Inflammatory macrophage (primary cell): ENCODE measurements at places on chromosomes 7 and 10.

DNA sequence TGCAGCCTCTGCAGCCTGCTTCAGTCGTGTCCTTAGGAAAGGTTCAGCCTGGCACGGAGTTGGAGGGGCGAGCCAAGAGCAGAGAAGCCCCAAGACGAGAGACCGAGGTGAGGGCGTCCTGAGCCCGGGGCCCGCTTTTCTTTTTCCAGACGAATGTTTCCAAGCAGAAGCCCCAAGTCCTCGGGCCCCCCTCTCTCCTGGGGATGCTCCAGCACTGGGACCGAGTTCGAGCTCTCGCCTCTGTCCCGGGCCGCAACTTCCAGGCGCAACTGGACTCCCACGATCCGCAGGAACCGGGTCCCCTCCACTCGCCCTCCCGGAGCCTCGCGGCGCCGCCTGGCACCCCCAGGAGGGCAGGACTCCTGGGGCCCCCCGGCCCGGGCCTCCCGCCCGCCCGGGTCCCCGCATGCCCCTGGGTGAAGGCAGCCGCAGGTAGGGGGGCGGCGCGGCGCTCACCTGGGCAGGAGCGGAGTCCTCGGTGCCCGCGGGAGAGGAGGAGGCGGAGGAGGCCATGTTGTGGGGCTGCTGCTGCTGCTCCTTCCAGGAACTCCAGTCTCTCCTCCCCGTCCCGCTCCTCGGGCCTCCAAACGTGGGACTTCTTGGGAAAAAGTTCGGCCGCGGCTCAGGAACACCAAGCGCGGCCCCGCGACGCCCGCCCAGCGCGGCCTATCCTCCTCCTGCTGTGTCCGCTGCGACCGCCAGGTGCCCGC, 45.3 kb upstream of the CDK1 start:
- DNase-seq = no peak

DNA sequence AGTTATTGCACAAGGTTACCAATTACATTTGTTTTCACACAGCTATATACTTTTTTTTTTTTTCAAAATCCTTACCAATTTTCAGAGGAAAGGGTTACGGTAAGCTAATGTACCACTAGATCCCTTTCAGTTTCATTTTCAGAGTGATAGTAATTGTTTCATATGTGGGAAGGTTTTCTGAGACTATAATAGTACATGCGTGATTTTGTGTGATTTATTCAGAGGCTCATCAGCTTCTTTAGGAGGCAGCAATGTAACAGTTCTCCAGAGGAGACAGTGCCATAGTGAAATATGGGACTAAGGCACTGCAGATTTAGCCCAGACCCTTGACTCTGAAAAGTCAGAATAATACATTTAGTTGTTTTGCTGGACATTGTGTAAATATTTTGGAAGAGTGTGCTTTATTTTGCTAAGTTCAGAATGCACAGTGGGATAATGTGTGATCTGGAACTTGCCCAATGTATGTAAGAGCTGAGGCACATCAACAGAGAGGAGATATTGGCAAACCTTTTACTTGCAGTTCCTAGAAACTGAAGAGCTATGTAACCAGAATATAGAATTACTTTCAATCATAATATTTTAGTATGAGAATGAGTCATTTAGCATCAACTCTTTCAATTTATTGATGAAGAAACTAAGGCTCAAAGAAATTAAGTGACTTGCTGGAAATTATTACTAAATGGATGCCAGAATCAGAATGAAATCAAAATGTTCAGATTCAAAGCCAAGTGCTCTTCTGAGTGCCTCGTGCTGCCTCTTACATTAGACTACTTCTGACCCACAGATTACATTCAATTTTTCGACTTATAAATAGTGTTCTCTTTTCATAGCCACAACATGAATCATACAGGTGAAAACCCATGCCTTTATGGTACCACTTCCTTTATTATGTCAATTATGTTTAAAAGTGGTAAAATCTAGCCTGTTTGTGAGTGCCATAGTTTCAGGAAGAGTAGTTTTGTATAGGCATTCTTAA, 207.7 kb upstream of the TEX47 start:
- DNase-seq = no peak

- no peak for DNase-seq
These were observed 77.1 kb downstream of the ITGB8 start for GRCh38 chr7:20407585-20408466.

DNA sequence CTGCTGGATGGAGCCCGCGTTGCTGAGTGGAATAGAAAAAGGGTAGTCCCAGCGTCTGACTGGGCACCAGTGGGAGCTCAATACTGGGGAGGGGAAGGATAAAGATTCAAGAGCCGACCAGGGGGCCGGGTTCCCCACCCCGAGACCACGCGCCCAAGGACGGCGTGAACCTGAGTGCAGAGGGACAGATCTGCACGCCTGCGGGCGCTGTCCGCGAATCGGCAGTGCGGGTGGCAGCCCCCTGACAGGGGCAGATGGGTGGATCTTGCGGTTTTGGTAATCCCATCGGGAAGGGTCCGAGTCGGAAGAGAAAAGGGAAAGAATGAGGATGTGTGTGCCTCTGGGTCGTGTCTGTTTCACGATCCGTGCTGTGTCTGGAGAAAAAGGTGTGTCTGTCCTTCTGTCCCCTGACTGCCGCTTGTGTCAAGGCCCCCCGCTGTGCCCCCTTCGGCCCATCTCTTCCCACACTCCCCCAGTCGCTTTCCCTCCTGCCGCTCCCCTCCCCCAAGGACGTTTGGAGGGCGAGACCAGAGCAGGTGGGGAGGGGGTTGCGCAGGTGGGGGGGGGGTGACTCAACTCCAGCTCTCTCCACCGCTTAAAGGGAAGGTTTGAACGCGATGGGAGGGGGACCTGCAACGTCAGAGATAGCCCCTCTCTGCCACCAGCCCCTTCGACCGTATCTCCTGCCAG, 734 bp upstream of the VGF start:
- DNase-seq = no peak

- DNase-seq = no peak
These were observed 59.3 kb upstream of the IGFBP3 start for GRCh38 chr7:45980181-45980905.

DNA sequence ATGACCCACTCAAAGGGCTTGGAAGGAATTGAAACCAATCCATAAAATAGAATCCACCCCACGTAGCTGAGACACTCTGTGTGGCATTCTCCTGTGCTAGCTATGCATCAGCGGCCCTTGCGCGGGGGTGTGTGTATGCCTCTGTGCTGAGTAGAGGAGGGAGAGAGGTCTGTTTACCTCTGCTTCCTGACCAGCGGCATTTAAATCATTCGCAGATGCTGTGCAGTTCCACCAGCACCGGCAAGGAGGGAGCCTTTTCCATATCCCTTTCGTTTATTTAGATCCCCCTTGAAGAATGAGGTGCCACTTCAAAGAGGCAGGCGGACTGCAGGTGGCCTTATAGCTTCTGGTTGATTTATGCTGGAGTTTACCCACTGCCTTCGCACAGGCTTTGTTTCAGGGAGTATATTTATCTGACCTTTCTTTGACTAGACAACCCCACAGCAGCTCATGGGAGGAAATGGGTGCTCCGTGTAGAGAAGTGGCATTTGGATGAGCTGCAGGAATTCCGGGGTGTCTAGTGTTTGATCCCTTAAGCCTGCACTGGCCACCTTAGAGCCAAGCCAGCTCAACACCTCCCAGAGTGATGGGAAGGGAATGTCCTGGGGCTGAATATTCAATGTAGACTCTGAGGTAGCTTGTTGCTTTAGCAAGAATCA, 11.4 kb downstream of the C10orf53 start:
- no peak for DNase-seq

GRCh38 chr7:28107960-28108359, 72.6 kb downstream of the JAZF1 start:
- no peak for DNase-seq

DNA sequence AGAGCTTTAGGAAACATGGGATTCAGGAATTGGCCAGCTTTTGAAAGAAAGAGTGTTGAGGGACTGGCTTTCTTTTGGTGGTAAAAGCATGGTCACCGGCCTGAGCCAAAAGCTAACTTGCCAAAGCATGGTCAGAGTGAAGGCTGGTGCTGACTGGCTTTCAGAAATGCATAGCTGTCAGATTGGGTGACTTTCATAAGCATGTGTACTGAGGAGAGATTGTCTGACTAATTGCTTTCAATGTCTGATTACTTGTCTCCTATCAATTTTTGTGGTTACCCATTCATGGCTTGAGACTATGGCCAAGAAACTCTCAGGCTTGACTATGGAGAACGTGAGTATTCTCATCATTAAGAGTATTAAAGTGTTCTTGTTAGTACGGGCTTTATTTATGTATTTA, 28.2 kb downstream of the ZNF25 start:
- DNase-seq = no peak

- DNase-seq = no peak
These were observed 7.7 kb downstream of the AGR3 start for GRCh38 chr7:16874066-16874465.

GRCh38 chr7:129218514-129219062, 6.2 kb upstream of the AHCYL2 start:
- DNase-seq = peak; percentile 84

GRCh38 chr10:31942892-31943291, 14.3 kb upstream of the ARHGAP12 start:
- no peak for DNase-seq

DNA sequence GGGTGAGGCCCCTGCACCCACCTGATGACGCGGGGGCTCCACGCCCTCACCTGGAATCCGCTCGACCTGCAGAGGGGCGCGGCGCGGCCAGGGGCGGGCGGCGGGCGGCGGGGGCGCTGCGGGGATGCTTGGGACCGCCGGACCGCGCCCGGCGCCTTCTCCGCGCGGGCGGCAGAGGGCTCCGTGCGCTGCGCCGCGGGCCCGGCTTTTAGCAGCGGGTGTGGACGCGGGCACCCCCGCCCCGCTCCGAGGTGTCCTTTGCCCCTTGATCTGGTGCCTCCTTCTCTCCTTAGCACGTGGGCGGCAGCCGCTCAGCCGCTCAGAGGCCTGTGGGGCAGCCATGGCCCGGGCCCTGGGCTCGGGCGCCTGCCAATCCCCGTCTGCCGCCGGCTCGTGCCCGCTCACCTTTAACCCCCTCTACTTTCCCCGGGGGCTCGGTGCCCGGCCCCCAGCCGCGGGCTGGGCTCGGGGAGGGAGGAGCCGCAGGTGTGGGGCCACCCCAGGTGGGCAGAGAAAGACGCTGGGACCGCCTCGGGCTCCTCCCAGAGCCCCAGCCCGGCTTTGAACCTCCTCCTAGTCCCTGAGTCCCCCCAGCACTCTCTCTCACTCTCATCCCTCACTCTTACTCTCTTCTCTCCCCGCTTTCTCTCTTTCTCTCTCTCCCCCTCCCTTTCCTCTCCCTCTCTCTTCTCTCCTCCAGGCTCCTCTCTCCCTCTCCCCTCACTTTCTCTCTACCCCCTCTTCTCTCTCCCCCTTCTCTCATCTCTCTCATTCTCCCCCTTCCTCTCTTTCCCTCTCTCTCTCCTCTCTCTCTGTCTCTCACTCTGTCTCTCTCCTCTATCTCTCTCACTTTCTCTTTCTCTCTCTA, 19.7 kb upstream of the VPS37D start:
- peak; percentile 26 for DNase-seq

DNA sequence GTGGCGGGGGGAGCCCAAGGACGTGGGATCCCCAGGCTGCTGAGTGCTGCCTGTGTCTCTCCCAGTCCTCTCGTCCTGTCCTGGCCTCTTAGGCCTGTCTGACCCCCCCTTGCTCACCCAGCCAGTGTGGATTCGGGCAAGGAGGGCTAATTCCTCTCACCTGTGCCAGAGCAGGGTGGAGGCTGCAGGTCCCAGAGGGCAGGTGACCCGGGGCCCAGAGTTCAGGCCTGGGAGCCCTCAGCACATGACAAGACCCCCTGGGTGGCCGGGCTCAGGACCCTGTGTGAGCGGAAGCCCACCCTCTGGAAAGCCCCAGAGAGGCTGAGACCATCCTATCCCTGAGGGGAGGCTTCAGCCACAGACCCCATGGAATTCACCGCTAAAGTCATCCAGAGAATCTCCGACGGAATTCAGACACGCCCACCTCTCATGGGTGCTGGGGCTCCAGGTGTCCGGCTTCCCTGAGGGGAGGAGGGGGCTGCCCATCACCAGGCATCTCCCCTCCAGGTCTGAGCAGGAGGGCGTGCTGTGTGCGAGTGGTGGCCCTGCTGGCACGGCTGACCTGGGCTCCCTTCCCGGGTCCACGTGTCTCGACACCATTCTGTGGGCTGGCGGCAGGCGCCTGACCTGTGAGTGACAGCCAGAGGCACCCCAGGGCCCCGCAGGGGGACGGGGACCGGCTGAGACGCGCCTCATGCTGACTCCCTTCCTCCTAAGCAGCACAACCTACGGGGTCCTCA, 5.0 kb downstream of the KNDC1 start:
- DNase-seq = no peak

GRCh38 chr10:89659143-89660131, 14.4 kb upstream of the PANK1 start:
- DNase-seq = no peak

DNA sequence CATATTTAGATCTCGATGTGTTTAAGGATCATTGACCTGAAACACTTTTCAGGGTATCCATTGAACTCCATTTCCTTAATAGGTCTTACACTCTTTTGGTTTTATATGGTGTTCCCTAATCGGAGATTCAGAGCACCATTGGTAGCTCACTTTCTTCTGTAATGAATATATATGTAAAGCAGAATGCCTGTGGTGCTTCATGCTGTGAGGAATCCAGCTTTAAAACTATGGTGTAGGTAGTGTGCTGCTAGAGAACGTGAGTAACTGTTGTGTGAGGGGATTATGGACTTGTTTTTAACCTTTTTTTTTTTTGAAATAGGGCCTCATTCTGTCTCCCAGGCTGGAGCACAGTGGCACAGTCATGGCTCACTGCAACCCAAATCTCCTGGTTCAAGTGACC, 376.9 kb upstream of the LRGUK start:
- DNase-seq = no peak

DNA sequence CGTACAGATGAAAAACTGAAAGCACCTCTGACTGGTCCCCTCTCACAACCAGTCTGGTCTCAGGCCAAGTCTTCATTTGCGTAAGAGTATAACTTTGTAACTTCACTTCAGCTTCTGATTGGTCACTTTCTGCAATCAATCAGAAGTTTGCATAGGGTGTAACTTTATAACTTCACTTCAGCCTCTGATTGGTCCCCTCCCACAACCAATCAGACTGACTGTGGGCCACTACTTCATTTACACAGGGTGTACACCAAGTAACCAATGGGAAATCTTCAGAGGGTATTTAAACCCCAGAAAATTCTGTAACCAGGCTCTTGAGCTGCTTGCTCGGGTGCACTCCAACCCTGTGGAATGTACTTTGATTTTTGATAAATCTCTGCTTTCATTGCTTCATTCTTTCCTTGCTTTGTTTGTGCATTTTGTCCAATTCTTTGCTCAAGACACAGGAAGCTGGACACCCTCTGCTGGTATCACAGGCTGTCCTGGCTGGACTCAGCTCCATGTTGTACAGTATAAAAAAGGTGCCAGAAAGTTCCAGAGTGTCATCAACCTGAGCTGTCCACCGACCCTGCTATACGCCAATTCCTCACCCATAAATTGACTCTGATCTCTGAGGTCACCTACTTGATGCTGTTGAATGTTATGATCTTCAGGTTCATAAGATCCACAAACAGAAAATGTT, 74.5 kb downstream of the COBL start:
- no peak for DNase-seq
